ENCODE measurements at places on chromosomes 3 and 15. TPM values are rescaled to one million over a fixed set of nuclear protein-coding genes. Genes with fewer than 3 reads are reported as not detected.

Gene ZNF502
- total RNA-seq = 1.5 TPM

Gene ADGRG7
- not detected for total RNA-seq

Gene CYP1A1
- not detected for total RNA-seq

Gene TMEM41A
- total RNA-seq = 11.7 TPM

Gene ATP8B4
- not detected for total RNA-seq

Gene MESP2
- 0.98 TPM for total RNA-seq

Gene ENTPD3
- total RNA-seq = under 0.01 TPM

Gene DCP1A
- total RNA-seq = 11.3 TPM

Gene CRYGS
- 0.98 TPM for total RNA-seq

Gene OXTR
- total RNA-seq = 5.7 TPM

Gene DUOX1
- total RNA-seq = not detected

Gene FEZF2
- not detected for total RNA-seq

Gene SLC24A5
- not detected for total RNA-seq

Gene CD200
- 7.0 TPM for total RNA-seq

Gene CCR3
- not detected for total RNA-seq

Gene TGFBR2
- total RNA-seq = 36.0 TPM

Gene CCDC54
- total RNA-seq = not detected

Gene RPSA
- 1,932 TPM for total RNA-seq

Gene GOLGA6L7
- not detected for total RNA-seq

Gene OR5K2
- not detected for total RNA-seq

Gene DENND6A
- 10.6 TPM for total RNA-seq

Gene ABI3BP
- 0.49 TPM for total RNA-seq

Gene PRKCD
- 9.9 TPM for total RNA-seq

Gene PLXND1
- 347 TPM for total RNA-seq

Gene GOLGA8T
- not detected for total RNA-seq

Gene FILIP1L
- 25.7 TPM for total RNA-seq

Gene ZMYND10
- total RNA-seq = 3.9 TPM
